ENCODE measurements at places on chromosomes 2 and 18. TPM values are rescaled to one million over a fixed set of nuclear protein-coding genes. Genes with fewer than 3 reads are reported as not detected.

The DAPL1 gene
- not detected for total RNA-seq

The ACMSD gene
- total RNA-seq = not detected

The TAF4B gene
- 3.0 TPM for total RNA-seq

DNA sequence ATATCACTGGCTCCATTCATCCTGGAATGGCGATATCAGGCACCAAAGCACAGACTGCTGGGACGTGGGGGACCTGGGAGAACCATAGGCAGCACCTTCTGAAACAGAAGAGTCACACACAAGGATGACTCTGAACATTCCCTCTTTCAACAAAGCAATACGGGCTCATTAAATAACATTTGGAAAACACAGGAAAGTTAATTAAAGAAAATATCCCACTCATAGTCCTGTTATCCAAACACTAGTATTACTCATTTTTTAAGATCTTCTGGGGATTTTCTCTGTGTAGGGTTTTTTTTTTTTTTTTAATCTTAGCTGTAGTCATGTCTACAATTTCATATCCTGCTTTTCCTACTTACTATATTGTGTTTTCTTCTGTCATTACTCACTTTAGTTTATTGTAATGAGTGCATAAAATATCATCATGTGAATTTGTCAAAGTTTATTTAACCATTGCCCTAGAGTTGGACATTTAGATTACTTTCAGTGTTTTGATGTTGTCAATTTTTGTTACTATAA is 70.0 kb upstream of the SP3 start:
- no peak overlapping the region for H3K27ac ChIP-seq
- H3K4me1 ChIP-seq = peaks cover 24% of the 10 kb centered on the region
- DNase-seq = peak; percentile 48
- no peak overlapping the region for H3K4me3 ChIP-seq

GRCh38 chr18:75497576-75498235 is 70.2 kb upstream of the SMIM21 start:
- DNase-seq = no peak
- H3K36me3 ChIP-seq = no peaks in the 10 kb centered on the region
- H3K27ac ChIP-seq = no peak overlapping the region
- no peaks in the 10 kb centered on the region for H3K4me1 ChIP-seq

DNA sequence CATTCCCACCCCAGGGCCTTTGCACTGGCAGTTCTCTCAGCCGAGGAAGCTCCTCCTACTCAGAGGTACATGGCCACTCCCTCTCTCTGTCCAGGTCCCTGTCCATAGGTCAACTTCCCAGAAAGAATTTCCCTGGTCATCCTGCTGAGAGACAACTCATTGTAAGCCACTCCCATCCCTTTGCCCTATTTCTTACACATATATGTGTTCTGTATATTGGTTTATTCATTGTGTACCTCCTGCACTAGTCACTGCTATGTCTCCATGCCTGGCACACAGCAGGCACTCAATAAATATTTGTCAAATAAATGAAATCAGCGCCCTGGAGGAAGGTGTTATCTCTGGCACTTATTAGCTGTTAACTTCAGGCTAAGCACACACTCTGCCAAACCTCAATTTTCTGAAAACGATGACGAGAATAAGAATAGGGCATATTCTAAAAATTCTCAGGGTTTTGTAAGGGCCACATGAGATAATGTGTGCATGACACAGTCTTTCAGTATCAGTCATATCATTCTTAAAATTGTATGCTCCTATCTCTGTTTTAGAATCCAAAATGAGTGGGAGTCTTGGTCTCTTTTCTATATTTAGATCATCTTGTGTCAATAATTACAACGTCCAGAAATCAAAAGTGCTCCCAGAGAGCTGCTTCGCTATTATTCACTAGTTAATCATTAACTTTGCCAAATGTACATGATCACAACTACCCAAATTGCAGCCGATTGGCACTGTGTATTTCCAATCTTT is 198.0 kb downstream of the ALK start:
- no peak for DNase-seq
- no peaks in the 10 kb centered on the region for H3K4me1 ChIP-seq
- no peak overlapping the region for H3K4me3 ChIP-seq
- no peaks in the 10 kb centered on the region for H3K36me3 ChIP-seq
- H3K27me3 ChIP-seq = no peaks in the 10 kb centered on the region
- no peak overlapping the region for H3K27ac ChIP-seq

GRCh38 chr2:47456851-47457250 is 53.9 kb downstream of the MSH2 start:
- no peaks in the 10 kb centered on the region for H3K27me3 ChIP-seq
- no peak for DNase-seq
- no peak overlapping the region for H3K4me3 ChIP-seq
- no peaks in the 10 kb centered on the region for H3K36me3 ChIP-seq

GRCh38 chr2:222671259-222672067 is at the start of gene MOGAT1:
MOGAT1 (plus strand) TSS chr2:222671658; CDS start chr2:222671786, 128 bp downstream.
- no peak within 1 kb of the TSS for H3K27ac ChIP-seq
- peaks cover 6% of the 10 kb centered on the region for H3K4me1 ChIP-seq
- no peaks in the 10 kb centered on the region for H3K36me3 ChIP-seq
- H3K4me3 ChIP-seq = peak within 1 kb of the TSS; percentile 70
- no peaks in the 10 kb centered on the region for H3K27me3 ChIP-seq

The DHX57 gene
- total RNA-seq = 4.3 TPM
